ENCODE measurements at places on chromosomes 1 and 21.
A peak's percentile ranks its signal among the peaks of the same experiment; 100 is the strongest.

GRCh38 chr1:230839173-230839572 lies 29.1 kb downstream of the C1orf198 start:
- no peak for DNase-seq

- DNase-seq: no peak
These were observed 15.1 kb upstream of the TUT4 start for GRCh38 chr1:52567943-52568342.

DNA sequence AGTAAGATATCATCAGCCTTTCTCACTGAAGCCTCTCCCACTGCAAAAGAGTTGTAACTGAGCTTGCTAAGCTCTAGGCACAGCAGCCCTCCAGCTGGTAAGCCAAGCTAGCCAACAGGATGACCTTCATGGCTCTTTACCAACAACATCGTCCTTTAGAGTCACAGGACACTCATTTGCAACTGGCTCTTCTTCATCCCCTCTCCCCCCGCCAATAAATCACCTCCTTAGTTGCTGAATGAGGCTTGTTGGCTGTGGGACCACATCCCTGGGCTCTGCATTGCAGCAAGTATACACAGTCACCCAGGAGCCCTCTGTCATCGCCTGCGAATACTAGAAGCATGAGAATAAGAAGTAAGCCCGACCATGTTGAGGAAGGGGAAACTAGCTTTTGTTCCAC lies 16.0 kb upstream of the ZNF697 start:
- DNase-seq: no peak

DNA sequence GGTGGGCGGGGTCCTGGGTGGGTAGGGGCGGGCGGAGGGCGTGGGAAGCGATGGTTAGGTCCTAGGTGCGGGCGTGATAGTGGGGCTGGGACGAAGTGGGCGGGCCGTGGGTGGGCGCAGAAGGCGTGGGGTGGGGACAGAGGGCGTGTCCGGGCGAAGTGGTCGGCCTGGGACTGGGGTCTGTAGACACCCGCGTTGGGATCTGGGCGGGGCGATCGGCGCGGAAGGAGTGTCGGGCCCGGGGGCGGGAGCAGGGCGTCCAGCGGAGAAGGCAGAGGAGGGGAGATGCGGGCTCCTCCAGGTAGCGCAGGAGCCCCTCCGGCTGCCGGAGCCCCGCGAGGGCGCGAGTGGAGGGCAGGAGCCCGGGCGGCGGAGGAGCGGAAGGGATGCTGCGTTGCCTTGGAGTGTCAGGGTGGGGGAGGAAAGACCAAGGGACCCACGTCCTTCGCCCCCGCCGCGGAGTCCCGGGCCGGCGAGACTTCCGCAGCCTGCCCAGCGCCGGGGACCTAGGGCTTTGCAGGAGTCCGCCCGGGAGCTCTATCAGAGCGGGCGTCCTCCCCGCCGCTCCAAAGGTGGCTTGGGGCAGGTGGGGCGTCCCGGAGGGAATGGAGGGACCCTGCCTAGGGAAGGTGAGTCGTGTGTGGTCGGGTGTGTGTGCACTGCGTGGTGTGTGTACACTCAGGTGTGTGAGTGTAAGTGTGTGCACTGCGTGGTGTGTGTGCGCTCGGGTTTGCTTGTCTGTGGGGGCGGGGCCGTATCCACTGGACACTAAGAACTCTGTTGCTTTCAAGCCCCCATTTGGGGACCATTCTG lies 27.0 kb upstream of the PRSS38 start:
- peak; percentile 70 for DNase-seq

GRCh38 chr1:206668351-206668750 lies 16.4 kb upstream of the MAPKAPK2 start:
- no peak for DNase-seq

DNA sequence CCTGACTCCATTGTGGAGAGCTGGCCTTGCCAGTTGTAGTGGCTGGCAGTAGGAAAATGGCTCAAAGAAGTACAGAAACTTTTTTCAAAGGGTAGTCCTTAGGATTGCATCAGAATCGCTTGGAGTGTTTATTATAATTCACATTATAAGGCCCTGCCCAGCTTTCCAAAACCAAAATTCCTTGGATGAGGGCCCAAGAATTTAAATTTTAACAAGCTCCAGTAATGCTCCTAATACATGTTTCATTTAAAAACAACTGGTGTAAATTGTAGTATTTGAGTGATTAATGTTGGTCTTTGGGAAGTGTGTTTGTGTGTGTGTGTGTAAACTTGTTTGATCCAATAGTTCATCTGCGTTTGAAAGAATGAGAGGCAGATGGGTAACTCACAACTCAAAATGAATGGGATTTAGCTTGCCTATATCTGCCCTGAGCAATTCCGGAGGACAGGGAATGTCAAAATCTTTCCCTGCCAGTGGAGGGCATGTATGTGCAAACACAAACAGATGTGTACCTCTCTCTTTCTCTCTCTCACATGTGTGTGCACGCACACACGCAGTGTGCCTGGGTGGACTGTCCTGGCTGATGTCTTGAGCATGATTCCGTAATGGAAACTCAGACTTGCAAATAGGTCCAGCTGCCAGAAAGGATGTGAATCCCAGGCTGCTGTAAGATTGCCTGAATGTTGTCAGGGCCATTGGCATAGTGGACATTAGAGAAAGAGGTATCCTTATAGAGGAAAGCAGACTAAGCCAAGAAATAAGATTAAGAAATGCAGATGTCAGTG lies 293.1 kb downstream of the LMX1A start:
- DNase-seq: no peak

DNA sequence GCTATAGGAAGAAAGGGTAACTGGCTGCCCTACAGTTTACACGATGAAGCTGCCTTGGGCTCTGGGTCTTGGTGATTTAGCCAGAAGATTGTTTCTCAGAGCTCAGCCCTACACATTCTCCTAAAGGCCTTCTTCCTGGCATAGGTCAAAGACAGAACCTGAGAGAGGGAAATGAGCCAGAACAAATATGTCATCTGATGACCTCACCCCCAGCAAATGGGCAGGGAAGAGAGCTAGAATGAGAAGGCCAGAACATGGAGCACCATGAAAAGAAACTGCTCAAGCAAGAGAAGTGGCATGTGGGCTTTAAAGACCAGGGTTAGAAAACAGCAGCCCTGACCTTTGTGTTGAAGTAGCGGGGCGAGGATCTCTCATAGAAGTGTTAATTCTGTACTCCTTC lies 5.5 kb upstream of the ILDR2 start:
- DNase-seq: no peak

GRCh38 chr1:73042403-73042802 lies 760.1 kb upstream of the NEGR1 start:
- DNase-seq: peak; percentile 27

DNA sequence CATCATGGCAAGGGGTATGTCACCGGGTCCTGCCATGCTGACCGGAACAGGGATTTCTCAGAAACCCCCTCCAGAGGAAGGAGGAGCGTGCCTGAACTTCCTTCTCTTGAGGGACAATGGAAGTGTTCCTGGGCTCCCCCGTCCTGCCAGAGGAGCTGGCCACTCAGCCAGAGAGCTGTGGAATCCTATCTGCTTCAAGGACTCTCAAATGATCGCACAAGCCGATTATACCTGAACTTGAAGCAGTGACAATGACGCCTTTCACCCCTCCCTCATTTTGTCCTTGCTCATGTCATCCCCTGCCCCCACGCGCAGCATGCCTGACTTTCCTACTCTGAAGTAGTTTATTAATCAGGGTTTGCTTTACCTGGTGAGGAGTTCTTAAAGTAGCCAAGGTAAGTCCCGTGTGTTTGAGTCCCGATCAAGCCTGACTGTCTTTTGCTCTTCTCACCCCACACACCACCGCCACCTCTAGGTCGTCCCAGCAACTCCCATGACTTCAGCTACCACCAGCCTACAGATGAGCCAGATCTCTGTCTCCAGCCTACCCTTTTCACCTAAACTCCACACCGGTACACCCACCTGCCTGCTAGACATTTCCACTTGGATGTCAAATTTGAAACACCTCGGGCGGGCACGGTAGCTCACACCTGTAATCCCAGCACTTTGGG lies 25.0 kb upstream of the PRELP start:
- DNase-seq: no peak

DNA sequence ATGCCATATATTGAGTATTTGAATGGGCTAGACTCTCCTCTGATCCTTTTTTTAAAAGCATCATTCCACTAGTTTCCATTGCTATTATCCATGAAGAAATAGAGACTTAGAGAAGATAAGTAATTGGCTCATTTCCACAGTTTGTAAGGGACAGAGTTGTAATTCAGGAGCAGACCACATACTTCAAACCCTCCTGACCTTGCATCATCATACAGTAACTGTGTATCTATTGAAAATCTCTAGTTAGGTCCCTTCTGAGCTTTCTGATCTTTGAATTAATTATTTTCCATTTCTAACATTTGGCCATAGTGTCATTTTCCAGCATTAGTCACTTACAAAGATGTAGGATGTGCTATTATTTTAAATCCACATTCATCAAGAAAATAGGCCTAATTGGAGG lies 386.5 kb upstream of the ST6GALNAC5 start:
- DNase-seq: no peak

- no peak for DNase-seq
These were observed 35.9 kb downstream of the ST3GAL3 start for GRCh38 chr1:43743206-43743605.

DNA sequence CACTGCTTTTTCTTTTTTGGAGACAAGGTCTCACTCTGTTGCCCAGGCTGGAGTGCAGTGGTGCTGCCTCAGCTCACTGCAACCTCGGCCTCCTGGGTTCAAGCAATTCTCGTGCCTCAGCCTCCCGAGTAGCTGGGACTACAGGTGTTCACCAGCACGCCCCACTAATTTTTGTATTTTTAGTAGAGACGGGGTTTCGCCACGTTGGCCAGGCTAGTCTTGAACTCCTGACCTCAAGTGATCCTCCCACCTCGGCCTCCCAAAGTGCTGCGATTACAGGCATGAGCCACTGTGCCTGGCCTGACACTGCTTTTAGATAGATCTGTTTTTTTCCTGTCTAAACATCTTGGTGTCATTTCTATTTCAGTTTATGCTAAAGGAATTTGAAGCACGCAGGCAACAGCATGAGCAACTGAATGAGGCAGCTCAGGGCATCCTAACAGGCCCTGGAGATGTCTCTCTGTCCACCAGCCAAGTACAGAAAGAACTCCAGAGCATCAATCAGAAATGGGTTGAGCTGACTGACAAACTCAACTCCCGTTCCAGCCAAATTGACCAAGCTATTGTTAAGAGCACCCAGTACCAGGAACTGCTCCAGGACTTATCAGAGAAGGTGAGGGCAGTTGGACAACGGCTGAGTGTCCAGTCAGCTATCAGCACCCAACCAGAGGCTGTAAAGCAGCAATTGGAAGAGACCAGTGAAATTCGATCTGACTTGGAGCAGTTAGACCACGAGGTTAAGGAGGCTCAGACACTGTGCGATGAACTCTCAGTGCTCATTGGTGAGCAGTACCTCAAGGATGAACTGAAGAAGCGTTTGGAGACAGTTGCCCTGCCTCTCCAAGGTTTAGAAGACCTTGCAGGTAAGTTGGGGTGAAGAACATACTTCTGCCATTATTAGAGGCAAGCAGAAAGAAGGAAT lies 106.1 kb upstream of the BMP8A start:
- peak; percentile 59 for DNase-seq

- no peak for DNase-seq
These were observed 69.9 kb downstream of the RRAGC start for GRCh38 chr1:38789498-38790169.

- no peak for DNase-seq
These were observed 187.5 kb upstream of the C21orf91 start for GRCh38 chr21:18006691-18007090.

DNA sequence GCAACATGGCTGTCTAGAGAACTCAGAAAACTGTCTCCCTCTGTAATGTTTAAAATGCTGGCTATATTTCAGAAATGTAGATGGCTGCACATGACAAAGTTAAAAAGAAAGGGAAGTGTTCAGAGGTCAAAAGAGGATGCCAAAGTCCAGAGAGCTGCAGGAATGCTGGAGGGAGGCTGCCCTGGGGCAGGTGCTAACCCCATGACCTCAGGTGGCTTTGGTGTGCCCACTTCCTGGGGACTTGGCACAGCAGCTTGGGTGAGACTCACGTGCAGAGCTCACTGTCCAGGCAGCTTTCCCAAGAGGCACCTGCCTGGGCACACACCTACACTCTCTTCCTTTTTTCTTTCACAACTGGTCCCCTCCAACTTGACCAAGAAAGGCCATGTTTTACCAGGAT lies 256.4 kb downstream of the KCNJ6 start:
- DNase-seq: no peak

DNA sequence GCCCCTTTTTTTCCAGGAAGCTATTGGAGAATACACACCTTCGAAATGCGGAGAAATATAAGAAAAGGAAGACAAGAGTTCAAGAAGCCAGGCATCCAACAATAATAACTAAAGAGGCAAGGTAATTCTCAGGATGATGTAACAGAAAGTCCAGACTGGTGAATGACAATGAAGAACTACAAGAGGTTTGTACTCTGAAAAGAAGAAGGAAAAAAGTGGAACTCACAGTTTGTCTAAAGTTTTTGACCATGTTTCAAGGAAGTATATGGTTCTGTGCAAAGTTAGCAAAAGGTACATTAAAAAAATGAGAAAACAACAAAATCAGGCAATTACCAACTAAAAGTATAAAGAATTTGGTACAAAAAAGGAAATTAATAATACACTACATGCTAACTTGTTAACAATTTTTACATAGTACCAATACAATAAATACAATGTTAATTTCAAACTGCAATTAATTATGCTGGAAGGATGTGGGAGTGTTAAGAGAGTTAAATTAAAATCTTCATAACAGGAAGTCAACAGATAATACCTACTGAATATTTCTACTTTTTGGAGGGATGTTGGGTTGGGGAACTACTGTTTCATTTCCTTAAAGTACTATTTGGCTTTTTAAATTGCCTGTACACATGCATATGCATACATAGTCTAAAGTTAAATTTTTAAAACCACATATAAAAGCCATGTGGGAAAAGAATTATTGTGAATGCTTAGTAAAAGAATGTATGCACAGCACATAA lies 12.9 kb upstream of the CD55 start:
- DNase-seq: no peak

GRCh38 chr1:172662464-172663109 lies 3.7 kb downstream of the FASLG start:
- peak; percentile 94 for DNase-seq

GRCh38 chr1:114609826-114610225 lies 28.4 kb upstream of the BCAS2 start:
- no peak for DNase-seq

- peak; percentile 58 for DNase-seq
These were observed 25.7 kb downstream of the C21orf91 start for GRCh38 chr21:17793246-17794123.

GRCh38 chr1:58949551-58950220 lies 165.8 kb upstream of the JUN start:
- DNase-seq: no peak

- no peak for DNase-seq
These were observed 174.5 kb upstream of the RUNX1 start for GRCh38 chr21:35223480-35224156.
